DMS153 (cell line): ENCODE measurements at places on chromosomes 7 and 10.
A peak's percentile ranks its signal among the peaks of the same experiment; 100 is the strongest.

DNA sequence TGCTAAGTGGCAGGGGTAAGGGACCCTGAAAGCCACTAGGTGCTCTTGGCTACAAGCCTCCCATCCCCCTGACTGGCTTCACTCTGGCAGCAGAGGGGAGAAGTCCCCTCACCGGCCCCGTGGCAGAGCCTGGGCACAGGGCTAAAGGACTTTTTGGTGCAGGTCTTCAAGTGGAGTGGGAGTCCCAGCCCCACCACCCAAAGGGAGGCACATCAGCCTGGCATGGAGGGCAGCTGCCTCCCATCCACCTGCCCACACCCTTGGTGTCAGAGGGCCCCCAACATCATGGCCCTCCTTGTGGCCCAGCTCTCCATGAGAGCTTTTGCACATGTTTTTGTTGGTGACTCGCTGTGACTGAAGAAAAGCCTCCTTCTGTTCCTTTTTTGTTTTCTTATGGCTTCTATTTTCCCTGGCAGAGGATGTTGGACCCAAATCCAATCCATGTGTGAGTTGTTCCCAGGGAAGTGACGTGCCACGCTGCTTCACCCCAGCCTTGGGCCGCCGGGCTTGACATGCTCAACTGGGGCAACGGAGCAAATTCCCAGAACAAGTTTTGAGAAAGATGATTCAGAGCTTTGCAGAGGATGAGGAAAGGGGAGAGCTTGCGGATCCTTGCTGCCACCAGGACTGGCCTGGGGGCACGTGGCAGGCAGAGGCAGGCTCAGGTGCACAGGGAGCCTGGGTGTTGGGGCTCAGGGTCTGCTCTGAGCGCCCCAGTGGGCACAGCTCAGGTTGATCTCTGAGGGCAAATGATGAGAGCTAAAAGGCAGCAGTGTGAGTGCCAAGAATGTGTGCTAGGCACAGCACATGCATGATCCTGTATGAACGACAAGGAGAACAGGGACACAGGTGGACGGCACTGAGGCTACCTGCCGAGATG is 1.9 kb upstream of the AEBP1 start:
- DNase-seq, result no peak

GRCh38 chr10:45373576-45374349 is at the start of gene ALOX5:
TSS of gene ALOX5 (plus strand) at chr10:45374216. CDS start at chr10:45374280, 64 bp downstream.
- DNase-seq, result peak; percentile 58

- DNase-seq, result peak; percentile 42
Measured at GRCh38 chr10:86333826-86334487, 32.6 kb downstream of the GRID1 start.

GRCh38 chr10:94427166-94427565 is 24.8 kb downstream of the TBC1D12 start:
- DNase-seq, result no peak

GRCh38 chr7:130153211-130153908 is 51.8 kb downstream of the TMEM209 start:
- DNase-seq, result no peak

DNA sequence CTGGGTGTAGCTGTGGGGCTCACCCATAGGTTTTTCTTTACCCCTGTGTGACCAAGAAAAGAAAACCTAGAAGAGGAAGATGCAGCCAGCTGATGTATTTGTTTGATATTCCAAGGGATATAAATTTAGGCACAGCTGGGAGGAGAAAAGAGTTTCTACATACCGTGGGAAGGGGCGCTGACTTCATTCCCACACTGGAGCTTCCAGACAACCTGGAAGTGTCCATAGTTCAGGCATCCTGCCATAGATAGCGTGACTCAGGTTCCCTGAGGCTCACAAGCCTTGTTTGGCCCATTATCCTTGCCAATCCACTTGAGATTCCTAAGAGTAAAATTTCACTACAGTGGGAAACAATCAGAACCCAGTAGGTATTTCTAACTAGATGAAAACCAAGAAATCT is 371.7 kb upstream of the NRP1 start:
- no peak for DNase-seq

DNA sequence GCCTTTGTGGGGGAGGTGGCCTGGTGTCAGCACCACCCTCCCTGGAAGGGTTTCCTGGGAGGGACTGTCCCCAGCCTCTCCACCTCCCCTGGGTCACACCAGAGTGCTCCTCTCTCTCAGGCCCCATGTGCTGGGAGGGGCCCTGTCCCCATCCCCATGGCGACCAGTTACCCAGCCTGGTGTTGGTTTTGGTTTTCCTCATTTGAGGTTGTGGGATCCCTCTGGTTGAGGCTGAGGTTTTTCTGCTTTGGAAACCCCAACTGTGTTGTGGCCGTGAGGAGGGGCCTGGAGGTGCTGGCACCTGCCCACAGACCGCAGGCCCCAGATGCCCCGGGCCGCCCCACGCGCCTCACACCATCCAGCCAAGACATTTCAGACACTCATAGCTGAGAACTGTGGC is 106.3 kb downstream of the GRK5 start:
- DNase-seq, result no peak

DNA sequence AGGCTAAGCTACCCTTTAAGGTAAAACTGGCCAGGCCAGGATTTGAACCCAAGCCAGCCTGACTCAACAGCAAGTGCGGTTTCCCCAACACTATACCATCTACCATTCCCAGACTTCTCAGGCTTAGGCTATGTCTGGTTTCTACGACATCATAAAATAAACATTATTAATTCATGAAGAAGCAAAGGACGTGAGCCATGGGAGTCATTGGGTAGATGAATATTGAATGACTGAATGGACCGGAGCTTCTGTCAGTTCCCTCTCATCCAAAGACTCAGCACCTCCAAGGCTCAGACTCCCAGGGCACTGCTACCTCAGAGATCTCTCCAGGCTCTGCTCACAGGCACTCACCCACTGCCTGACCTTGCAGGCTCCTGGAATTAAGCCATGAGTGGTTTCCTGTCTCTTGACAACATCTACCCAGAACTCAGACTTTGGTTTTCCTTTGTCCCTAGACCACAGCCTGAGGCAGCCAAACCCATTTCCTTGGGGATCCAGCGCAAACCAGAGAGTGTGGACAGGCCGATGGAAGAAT is 64.6 kb upstream of the STEAP1B start:
- peak; percentile 35 for DNase-seq

- DNase-seq, result no peak
Measured at GRCh38 chr7:16106300-16106699, 315.0 kb downstream of the CRPPA start.

- no peak for DNase-seq
Measured at GRCh38 chr10:102235598-102235920, 5.8 kb downstream of the PITX3 start.

DNA sequence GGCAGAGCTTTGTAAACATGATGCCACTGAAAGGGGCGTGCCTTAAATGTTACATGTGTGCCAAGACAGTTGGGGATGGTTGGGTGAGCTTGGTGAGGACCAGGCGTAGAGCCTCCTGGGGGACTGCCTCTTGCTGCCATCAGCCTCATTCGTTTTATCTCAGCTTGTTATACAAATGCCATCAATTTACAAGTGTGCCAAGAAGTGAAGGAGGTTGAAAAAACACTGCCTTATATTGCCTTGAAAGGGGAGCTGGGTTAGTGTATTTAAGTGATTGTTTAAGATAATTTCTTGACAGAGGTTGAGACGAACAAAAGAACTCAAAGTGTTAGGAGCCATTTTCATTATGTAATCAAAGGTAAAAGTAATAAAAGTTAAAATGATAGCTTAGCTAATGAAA is 354.7 kb downstream of the PHTF2 start:
- DNase-seq, result no peak

DNA sequence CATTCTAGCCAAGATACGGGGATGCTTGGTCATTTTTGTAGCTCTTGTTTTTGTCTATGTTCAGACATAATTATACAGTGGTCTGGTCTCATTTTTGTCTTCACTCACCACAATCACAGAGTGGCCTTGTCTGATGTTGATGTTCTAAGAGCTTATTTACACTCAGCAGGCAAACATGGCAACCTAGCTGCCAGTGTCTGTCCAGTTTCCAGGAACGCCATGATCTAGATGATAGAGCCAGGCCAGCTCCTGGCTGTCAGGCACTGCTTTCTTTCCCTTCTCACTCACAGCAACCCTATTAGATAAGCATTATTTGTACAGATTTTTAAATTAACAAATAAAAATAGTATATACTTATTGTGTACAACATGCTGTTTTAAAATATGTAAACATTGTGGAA is 98.6 kb upstream of the PHF14 start:
- DNase-seq, result no peak

GRCh38 chr7:79936281-79936983 is 198.2 kb upstream of the GNAI1 start:
- DNase-seq, result peak; percentile 4

DNA sequence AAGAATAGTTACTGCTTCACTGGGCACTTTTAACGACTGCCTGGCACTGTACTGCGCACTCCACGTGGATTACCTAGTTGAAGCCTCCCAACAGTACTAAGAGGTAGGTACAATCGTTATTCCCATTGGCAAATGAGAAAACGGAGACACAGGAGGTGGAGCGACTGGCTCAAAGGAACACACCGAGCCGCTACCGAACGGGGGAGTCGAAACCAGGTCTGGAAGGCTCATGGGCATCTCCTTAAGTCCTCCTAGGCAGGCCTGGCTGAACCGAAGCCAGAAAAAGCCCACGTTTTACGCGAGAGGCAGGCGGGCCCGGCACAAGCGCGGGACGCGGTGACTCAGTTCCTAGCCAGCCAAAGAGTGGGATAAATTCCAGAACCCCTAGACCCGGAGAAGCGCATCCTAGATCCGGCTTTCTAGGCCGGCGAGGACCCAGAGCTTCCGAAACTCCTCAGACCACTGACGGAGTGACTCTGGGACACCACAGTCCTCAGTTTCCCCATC is 472 bp downstream of the PDAP1 start:
- no peak for DNase-seq

DNA sequence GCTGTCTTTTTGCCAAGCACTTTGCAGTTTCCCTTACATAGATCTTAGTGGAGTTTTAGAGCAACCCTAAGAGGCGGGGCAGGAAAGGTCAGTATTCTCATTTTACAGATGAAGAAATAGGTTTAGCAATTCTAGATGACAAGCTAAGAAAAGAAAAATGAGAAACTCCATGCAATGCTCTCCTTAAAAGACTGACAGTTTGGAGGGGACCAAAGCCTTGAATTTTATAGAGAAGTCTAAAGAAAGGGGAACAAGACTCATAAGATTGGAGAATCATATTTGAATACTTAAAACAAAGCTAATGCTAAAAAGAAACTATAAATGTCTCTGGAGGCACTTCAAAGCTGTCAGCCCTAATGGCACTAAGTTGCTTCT is 19.6 kb downstream of the CEP55 start:
- DNase-seq, result no peak

- DNase-seq, result no peak
Measured at GRCh38 chr10:17479822-17480221, 25.4 kb upstream of the ST8SIA6 start.

GRCh38 chr7:85620936-85621685 is 434.3 kb upstream of the SEMA3D start:
- no peak for DNase-seq

DNA sequence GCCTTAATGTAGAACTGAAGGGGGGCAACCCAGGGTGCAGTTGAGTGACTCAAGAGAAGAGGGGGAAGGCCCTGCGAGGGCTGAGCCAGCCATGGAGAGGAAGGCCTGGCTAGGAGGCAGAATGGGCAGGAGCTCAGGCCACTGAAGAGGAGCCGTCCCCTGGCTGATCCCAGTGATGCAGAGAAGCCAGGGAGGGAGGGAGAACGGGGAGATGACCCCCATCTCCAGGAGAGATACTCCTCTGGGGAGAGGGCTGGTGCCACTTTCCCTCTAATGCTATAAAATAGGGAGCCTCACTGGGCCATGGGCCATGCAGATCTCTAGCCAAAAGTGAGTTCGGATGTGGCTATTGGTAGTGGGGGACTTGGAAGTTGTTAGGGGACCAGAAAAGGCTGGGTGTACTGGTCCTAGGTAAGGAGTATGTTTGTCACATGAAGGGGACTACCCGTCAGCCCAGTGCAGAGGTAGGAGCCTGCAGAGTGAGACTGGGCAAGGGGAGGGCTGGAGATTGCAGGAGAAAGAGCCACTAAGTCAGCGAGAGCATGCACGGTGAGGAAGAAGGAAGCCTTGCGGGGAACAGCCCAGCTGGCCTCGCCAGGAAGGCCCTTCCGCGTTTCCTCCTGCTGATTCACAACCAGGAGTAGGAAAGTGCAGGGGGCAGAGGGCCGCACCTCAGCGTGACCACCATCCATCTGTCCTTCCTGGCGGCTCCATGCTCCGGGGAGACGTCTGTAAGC is 347.6 kb downstream of the TCERG1L start:
- no peak for DNase-seq

DNA sequence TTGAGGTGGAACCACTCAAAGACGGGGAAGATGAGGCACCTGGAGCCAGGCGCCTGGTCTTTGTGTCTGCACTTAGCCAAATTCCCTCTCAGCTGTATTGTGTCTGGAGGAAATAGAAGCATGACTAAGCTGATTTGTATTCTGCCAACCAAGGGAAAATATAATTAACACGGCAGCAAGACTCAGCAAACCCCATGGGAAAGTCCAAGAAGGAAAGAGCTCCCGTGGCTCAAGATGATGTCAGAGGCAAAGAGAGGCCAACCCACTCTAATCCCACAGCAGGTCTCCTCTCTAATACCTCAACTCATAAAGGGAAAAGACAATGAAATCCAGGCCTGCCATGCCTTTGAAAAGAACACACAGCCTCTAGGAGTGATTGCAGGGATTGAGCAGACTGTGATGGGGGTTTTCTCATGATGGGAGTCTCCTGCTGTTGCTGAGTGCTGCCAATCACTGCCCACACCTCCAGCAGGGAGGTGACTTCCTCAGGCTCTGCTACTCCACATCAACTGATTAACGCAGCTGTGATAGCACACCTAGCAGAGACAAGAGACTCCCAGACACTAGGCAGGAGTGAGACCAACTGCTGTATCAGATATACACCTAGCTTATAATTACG is 255.5 kb upstream of the C7orf33 start:
- no peak for DNase-seq

- no peak for DNase-seq
Measured at GRCh38 chr7:110664803-110665202, 426.1 kb upstream of the LRRN3 start.

GRCh38 chr10:70341016-70341415 is 41.4 kb downstream of the LRRC20 start:
- DNase-seq, result no peak

DNA sequence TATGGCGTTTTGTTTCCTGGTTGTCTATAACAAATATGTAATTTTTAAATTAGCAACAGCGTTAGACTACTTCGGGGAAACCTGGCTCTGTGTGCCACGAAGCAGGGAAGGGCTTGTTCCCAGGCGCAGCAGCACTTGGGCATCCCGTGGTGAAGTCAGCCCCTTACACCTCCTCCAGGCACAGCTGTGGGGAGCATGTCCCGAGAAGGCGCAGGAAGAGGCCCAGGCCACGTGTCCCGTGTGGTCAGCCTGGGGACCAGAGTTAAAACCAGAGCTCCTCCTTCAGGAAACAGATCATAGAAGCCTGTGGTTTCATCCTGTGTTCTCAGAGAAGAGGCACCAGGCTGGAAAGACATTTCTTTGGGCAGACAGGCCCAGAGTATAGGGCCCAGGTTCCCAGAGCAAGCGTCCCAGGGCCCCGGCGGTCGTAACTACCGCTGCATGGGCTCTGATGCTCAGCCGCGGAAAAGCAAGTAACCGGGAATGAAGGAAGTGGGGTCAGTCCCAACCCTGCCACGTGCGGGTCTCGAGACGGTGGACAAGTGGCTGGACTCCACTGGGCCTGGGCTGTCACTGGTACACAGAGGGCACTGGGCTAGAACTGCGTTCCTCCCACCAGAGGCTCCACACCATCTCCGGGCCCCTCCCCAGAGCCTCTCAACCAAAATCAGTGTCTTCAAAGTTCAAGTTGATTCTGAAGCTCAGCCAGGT is 7.1 kb downstream of the NUDT1 start:
- DNase-seq, result no peak
